C1 segment of cervical spinal cord (tissue), 14 donors: ENCODE measurements at places on chromosomes 3 and 15.

- no peak for DNase-seq
Measured at GRCh38 chr15:92654662-92655061, 913 bp downstream of the FAM174B start.

GRCh38 chr15:61768131-61768530 lies 292.1 kb downstream of the VPS13C start:
- DNase-seq, result no peak

GRCh38 chr3:2873986-2874385 lies 236.2 kb downstream of the IL5RA start:
- DNase-seq, result no peak

- no peak for DNase-seq
Measured at GRCh38 chr3:122555275-122556071, 8.6 kb downstream of the PARP9 start.

DNA sequence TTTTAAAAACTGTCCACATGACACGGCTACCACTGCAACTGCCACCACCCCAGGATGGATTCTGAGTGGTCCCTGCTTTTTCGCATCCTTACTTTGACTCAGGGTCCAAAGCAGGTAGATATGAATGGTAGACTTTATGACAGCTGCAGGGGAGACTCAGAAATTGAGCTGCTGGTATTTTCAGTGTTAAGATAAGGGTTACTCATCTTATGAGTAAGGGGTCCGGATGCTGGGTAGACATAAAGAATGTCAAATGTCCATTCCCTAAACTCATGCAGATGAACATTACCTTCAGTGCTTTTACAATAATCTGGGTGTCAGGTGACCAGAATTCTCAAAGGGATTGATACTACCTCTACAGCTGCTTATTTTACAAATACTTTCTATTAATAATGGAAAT lies 25.9 kb upstream of the BBX start:
- DNase-seq, result no peak

GRCh38 chr15:51883271-51883837 lies 53.9 kb downstream of the TMOD3 start:
- no peak for DNase-seq

- no peak for DNase-seq
Measured at GRCh38 chr15:75696854-75697259, 15.8 kb downstream of the CSPG4 start.

DNA sequence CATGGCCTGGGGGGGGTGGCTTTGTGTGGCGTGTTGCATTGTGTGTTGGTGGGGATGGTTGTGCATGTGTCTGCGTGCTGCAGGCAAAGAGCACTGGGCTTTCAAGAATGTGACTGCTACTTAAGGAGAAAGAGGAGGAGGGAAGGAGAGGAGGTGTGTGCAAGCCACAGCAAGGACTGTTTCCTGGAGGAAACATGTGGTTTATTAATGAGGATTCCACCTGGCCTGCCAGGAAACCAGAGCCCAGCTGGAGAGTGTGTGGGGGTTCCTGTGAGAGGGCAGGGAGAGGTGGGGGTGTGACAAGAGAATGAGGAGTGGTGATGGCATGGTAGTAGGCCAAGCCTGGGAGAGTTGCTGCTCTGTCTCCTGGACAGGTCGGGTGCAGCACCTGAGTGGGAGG lies 258.1 kb upstream of the ROPN1 start:
- no peak for DNase-seq

DNA sequence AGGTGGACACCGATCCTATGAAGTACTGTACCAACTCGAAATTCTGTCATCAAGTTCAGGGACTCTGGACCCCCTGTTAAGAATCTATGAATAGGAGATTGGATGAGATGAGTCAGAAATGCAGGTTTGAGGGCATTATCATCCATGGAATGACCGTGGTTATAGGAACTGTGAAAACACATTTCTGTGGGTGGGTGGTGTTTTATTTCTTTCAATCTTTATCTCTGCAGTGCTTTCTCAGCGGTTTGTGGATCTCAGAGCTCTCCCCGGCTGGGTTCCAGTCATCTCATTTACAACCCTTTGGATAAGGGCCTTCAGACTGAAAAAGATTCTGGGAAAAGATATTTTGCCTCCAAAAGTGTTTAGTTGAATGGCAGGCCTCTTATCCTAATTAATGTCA lies 5.4 kb upstream of the ABHD17C start:
- no peak for DNase-seq

DNA sequence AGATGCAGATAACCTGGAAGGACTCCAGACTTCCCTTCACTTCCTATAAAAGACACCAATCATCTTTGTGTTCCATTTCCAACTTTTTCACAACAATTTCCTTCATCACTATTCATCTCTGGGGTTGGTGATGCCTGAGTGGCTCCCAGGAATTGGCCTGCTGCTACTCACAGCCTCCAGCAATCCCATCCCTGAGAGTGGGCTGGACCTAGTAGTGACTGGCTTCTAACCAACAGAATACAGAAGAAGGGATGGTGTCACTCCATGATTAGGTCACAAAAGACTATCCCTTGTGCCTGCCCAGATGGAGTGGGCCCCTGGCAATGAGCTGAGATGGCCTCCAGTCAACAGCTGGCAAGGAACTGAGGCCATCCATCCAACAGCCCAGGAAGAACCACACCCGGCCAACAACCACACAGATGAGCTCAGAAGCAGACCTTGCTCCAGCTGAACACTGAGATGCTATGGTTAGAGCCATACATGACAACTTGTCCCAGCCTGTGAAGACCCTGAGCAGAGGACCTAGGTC lies 20.9 kb downstream of the OCA2 start:
- no peak for DNase-seq

GRCh38 chr15:64703632-64703959 lies 71.8 kb downstream of the RBPMS2 start:
- DNase-seq, result no peak

GRCh38 chr15:36472672-36473071 lies 106.8 kb upstream of the CDIN1 start:
- no peak for DNase-seq

DNA sequence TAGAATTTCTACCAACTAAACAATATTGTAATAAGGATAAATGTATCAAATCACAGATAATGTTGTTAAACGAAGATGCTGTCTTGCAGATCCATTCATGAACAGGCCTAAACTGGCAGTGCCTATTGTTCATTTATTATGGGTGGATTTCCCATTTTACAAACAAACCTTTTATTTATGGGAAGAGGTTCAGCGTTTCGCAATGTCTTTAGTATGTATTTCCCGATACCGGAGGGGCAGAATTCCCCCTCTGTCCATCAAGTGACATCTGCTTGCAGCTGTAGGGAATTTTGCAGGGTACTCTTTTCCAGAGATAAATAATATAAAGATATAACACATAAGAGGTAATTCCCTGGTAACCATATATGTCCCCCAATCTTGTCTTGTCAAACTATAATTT lies 5.7 kb downstream of the CEP19 start:
- DNase-seq, result no peak

DNA sequence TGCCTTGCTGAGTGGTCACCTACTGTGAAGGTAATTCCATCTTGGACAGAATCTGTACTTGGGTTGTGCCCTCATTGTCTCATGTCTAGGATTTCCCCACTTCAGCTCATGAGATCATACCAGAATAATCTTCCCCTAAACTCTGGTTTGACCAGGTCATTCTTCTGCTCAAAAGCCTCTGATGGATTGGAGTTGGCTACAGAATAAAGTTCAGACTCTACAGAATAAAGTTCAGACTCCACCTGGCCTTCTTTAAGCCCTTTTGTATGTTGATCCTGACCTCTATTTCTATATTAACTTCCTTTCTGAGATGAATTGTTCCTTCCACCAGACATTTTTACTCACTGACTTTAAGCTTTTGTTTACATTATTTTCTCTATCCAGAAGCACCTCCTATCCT lies 6.4 kb upstream of the GLCE start:
- no peak for DNase-seq

DNA sequence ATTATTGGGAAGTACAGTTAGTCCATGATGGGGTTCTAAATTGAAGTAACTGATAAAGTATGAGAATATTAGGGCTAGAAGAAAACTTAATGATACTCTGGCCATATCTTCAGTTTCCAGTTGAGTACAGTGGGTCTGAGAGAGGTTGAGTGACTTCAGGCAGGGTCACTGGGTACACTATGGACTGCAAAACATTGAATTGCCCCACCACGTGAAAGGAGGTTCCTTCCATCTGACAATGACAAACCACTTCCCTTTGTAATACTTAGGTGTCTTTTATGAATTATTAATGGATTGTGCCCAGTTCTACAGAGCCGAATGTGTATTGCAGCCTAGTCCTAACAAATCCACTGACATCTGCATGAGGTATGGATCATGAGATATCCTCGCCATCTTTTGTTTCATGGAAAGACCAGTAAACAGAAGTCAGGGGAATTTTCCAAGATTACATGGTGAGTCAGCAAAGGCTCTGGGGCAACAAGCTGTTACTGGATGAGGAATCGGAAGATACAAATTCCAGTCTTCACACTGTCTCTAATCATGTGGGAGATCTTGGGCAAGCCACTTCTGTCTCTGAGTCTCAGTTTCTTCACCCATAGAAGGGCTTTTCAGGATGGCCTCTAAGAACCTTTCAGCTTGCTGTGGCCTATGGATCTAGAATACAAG lies 66.5 kb upstream of the BCL6 start:
- DNase-seq, result no peak

DNA sequence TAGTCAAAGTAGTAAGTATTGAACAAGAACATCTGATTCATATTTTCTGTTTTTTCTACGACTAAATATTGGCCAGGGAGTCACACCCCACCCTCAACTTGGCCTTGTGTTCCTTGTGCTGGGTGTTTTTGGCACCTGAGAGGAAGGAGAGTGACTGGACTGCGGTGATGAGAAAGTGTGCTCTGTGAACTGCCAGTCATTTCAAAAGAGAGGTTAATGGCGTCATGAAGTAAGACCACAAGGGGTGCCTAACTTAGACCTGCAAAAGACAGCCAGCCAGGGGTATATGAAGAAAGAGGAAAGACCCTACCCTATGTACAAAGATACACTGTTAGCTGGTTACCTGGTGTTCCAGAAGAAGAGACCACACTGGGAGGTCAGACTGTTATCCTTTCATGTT lies 58.4 kb upstream of the COL8A1 start:
- no peak for DNase-seq

DNA sequence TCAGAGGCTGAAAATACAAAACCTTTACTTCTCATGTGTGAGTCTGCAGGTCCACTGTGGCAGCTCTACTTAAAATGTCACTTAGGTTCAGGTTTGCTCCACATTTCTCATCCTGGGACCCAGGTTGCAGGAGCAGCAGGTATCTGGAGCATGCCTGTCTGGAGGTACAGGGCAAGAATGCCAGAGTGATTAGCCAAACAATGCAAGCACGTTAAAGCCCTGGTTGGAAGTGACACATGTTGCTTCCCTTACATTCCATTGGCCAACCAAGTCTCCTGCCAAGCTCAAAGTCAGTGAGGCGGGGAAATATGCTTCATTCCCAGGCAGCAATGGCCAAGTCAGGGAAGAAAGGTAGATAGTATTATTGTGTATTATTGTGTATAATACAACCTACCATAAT lies 76.8 kb upstream of the ARL6 start:
- DNase-seq, result no peak

GRCh38 chr3:167304077-167304476 lies 76.0 kb downstream of the ZBBX start:
- no peak for DNase-seq

DNA sequence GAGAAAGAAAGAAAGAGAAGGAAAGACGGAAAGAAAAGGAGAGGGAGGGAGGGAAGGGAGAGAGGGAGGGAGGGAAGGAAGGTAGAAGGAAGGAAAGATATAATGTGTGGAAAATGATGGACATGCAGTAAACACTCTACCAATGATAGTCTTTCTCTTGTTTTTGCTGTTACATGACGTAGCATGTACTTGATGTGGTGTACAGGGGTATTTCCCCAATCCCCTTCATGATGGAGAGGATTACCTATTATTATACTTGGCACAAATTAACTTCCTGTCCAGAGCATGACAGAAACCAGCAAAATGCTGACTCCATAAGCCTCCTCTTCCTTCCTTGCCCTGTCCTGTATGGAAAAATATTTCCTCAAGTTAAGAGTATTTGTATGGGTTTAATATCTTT lies 124.4 kb downstream of the B3GALNT1 start:
- DNase-seq, result no peak

- no peak for DNase-seq
Measured at GRCh38 chr15:31774045-31774444, 256.3 kb upstream of the CHRNA7 start.

- DNase-seq, result no peak
Measured at GRCh38 chr15:85178308-85178707, 196.7 kb downstream of the PDE8A start.

DNA sequence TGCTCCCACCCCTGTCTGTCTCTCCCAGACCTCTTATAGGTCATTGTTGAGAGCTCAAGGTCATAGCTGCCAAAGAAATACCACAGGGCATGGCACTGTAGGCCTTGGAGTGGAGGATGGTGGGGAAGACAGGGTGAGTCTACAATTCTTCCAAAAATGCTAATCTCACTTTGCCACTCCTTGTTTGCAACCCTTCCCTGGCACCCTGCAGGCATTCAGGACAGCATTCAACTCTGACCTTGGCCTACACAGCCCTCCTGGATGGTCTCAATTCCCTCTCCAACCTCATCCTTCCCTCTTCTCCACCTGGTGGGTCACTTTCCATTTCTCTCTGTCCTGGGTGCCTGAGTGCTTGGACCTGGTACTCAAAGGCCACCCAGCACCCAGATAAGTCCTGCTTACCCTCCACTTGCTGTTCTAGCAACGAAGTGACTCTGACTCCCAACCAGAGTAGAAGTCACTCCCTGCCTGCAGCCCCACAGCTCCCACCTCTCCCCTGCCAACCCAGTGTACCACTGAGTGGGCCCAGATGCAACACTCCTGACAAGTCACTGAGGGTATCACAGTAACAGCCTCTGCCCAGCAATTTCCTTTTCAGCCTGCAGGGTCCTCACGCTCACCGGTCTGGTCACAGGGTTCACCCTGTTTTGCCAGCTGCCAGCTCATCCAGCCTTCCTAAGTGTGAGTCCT lies 36.6 kb downstream of the AMOTL2 start:
- no peak for DNase-seq

DNA sequence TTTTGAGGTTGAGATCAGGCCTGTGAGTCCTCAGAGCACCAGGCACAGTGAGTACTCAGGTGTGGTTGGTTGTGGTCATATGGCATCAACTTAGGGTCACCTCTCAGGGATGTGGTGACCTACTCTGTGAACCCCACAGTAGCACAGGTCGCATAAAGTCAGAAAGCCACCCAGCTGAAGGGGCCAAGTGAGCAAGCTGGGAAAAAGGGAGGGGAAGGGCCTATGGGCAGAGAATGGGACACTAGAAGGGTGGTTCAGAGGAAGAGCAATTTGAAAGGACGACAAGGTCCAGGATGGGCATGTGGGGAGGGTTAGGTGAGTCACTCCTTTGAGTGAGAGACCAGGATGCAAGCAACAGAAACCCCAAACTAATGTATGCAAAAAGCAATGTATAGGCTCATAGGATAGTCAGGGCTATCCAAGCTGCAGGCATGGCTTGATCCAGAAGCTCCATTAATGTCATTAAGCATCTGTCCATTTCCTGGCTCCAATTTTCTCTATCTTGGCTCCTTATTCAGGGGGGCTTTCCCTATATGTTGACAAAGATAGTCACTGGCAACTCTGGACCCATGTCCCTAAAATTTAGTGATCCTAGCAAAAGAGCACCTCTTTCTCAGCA lies 33.5 kb downstream of the HMCES start:
- DNase-seq, result no peak

- DNase-seq, result no peak
Measured at GRCh38 chr15:60396560-60396957, 1.2 kb downstream of the ANXA2 start.
